ENCODE measurements at places on chromosomes 7 and 10. TPM values are rescaled to one million over a fixed set of nuclear protein-coding genes. Genes with fewer than 3 reads are reported as not detected.

The CFAP46 gene
- total RNA-seq, result 4.8 TPM

The GNG11 gene
- 58.5 TPM for total RNA-seq

The CFAP70 gene
- total RNA-seq, result 0.18 TPM

The MBL2 gene
- total RNA-seq, result not detected

The ADCYAP1R1 gene
- 0.17 TPM for total RNA-seq

The CDNF gene
- total RNA-seq, result not detected

The LRIT1 gene
- not detected for total RNA-seq

The PNLIPRP1 gene
- total RNA-seq, result not detected
